ENCODE measurements at places on chromosomes 4 and X.

DNA sequence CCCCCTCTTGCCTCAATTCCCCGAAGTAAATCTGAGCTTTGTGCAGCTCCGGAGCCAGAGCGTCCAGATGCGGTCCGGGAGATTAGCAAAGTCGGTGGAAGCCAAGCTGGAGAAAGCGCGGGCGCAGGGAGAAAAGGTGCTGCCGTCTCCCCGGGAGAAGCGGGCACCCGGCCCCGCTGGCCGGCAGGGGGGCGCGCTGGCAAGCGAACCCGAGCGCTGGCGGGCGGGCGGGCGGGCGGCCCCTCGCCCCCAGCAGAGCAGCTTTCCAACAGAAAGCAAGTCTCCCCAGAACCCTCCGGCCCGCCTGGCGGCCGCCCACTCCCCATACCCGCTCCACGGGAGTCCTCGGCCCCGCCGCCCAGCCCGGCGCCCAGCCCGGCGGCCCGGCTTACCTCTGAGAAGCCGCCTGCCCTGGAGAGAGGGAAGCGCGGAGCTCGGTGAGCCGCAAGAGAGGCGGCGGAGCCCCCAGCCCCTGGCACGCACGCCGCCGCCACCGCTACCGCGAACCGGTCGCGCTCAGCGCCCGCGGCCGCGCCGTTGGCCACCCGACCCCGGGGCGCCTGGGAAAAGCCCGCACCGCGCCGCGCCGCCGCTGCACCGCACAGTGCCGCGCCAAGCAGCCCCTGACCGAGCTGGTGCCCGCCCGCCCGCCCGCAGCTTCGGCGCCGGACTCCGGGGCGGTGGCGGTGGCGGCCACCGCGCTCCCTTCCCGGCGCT is 529 bp upstream of the CITED1 start:
- DNase-seq, result no peak

GRCh38 chrX:48683411-48683982 is at the start of gene WAS:
Gene WAS, plus strand, starts transcription at chrX:48683799. Its CDS starts 55 bp downstream, at chrX:48683854.
- no peak for DNase-seq

DNA sequence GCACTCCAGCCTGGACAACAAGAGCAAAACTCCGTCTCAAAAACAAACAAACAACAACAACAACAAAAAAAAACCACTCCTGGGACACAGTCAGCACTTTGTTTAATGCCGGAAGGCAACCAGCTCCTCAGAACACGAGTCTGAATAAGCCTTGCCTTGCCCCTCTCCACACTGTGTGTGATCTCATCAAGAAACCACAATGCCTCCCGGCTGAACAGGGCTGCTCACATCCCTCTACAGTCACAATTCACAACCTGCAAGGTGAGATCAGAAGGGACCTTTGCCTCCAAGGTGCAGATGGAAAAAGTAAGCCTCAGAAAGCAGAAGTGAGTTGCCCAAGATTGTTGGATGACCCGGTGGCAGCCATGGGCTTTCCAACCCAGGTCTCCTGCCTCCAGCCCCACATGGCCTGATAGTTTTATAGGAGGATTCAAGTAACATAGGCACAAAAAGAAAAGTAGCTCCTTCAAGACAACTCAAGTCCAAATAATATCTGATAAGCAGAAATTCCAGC is 80.8 kb downstream of the JAKMIP1 start:
- DNase-seq, result no peak

- no peak for DNase-seq
Observed at GRCh38 chrX:31366041-31366440, 294.2 kb upstream of the FTHL17 start.

- DNase-seq, result no peak
Observed at GRCh38 chr4:102823464-102823863, 3.9 kb downstream of the UBE2D3 start.

DNA sequence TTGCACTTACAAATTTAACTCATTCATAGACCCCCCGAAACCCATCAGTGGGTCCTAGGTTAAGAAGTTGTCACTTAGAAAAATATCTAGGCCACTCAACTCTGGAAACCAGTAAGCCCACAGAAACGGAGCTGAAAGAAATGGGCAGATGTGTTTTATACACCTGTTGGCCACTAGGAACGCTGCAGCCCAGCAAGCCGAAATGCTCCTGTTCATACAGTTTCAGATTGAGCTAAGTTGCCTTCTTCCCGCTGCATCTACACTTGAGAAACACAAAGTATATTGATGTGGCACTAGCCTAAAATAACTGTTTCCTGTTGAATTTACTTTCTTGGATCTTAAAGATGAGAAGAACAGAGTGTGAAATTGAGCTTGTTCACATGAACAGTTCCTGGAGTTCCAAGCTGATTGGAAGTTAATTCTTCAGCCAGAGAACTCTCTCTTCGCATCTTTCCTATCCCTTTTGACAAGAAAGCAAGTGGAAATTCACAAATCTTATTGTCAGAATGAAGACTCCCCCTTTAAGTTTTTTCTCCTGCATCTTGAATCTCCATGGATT is 174.1 kb downstream of the RBMX2 start:
- no peak for DNase-seq

GRCh38 chrX:45757272-45757671 is 556.6 kb upstream of the DIPK2B start:
- DNase-seq, result no peak

DNA sequence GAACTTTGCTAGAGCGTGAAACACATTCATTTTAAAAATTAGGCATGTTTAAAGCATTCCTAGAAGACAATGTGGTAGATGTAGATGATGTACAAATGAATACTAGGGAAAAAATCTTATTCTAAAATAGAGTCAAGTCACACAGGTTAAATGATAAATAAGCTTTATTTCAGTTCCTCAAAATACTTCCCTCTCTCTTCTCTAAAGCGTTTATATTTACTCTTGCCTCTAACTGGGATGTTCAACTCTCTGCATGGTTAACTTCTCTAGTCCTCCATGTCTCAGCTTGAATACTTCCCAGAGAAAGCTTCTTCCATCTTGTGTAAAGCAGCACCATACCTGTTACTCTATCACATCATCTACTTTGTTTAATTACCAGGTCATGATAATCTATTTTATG is 30.9 kb upstream of the GLRA3 start:
- no peak for DNase-seq

DNA sequence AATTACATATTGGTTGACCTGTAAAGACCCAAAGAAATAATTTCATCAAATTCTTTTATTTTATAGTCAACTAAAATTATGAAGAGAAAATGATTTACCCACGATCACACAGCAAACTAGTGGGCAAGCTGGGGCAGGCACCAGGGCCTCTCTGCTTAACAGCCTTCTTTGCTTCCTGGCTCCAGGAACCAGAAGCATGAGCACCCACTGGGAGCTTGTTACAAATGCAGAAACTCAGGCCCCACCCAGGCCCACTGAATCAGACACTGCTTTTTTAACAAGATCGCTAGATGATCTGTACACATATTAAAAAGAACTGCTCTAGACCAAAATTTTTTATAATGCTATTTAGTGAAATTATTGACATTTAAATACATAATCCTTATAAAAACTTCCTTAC is 95.0 kb downstream of the GEMIN8 start:
- DNase-seq, result no peak

Data from stimulated activated CD8-positive, alpha-beta memory T cell treated with anti-CD3 and anti-CD28 coated beads, Interleukin-7, amount 100 ng/mL, for 4 hours (primary cell).